ENCODE measurements at places on chromosomes 16 and 17. TPM values are rescaled to one million over a fixed set of nuclear protein-coding genes. Genes with fewer than 3 reads are reported as not detected.

The ZNF830 gene
- total RNA-seq, result 9.2 TPM

- no peak for DNase-seq
Measured at GRCh38 chr17:44159519-44160210, 10.8 kb upstream of the ASB16 start.

DNA sequence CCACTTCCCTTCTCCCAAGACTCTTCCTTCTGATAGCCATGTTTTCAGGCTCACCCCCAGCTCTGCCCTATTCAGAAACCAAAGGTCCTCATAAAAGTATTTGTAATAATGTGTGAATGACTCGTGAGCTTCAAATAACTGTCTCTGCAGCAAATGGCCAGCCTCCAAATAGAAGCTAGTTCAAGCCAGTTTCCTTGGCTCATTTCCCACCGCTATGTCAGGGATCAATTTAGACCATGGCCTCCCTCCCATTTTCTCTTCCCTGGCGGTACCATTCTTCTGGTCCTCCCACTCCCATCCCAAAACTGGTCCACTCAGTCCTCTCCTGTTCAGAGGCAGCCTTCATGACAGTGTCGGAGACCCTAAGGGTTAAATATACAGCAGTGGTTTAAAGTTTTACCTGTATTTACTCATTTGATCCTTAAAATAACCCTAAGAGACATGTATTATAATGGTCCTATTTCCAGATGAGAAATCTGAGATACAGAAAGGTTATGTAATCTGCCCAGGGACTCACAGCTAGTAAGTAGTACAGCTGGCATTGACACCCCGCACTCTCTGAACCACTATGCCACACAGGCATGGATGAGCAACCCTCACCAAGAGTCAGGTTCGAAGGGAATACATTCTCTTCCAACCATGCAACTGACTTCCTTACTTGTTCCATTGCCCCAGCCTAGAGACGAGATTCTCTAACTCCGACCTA lies 42.9 kb downstream of the GAS7 start:
- no peak for DNase-seq

- DNase-seq, result no peak
Measured at GRCh38 chr16:14609716-14610115, 20.3 kb downstream of the PARN start.

- no peak for DNase-seq
Measured at GRCh38 chr17:15952048-15952532, 7.2 kb downstream of the ADORA2B start.

The NEUROD2 gene
- not detected for total RNA-seq

DNA sequence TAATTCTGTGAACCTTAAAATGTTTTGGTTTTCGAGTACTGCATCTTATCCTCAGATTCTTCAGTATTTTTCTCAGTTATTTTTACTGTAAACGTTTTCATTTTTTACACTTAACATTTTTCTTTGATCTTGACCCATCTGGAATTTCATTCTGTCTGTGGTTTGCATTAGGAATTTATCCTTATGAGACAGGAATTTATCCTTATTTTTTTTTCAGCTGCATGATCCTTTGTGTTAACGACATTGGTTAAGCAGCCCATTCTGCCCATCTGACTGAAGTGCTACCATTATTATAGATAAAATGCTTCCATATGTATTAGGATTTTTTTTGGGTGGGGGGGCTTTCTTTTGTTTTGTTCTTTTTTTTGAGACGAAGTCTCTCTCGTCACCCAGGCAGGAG lies 41.0 kb downstream of the SNX29 start:
- no peak for DNase-seq

The ANKRD13B gene
- 8.1 TPM for total RNA-seq

- DNase-seq, result peak; percentile 8
Measured at GRCh38 chr17:79623786-79624717, 13.2 kb upstream of the RBFOX3 start.

DNA sequence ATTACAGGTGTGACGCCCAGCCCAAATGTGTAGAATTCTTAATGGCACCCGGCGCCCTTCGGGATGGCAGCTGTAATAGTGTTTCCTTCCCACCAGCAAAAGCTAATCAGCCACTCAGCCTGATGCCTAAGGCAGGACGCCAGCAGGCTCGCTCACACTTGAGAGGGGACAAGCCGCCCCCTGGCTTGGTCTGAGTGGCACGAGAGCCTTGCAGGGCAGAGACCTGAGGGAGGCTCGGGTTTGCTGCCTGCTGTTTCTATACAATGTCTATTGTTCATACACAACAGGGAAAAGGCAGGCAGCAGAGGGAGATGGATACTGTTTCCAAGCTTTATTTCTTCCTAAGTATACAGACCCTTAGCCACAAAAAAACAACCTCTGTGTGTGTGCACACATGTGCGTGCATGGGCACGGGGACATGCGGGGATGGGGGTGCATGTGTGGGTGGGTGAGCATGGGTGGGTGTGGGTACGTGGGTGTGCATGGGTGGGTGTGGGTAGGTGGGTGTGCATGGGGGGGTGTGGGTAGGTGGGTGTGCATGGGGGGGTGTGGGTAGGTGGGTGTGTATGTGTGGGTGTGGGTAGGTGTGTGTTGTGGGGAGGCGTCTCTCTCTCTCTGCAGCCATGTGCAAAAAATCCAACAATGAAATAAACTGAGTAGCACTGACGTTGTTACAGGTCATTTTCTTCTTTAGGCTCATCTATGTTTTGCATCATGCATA lies 10.0 kb downstream of the SLC38A8 start:
- no peak for DNase-seq

The PITPNM3 gene
- total RNA-seq, result 3.1 TPM

GRCh38 chr17:44307387-44308186 lies 814 bp upstream of the RUNDC3A start:
- DNase-seq, result no peak

DNA sequence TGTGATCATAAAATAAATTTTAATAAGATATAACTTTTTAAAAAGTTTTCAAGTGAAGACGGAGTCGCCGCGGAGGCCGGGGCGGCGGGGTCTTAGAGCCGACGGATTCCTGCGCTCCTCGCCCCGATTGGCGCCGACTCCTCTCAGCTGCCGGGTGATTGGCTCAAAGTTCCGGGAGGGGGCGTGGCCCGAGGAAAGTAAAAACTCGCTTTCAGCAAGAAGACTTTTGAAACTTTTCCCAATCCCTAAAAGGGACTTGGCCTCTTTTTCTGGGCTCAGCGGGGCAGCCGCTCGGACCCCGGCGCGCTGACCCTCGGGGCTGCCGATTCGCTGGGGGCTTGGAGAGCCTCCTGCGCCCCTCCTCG lies at the start of gene FOXC2:
TSS of gene FOXC2 (plus strand) at position 229 of the 365 bp plus-strand sequence. CDS start 507 bp downstream, outside the sequence.
- peak; percentile 92 for DNase-seq

- DNase-seq, result no peak
Measured at GRCh38 chr17:57666201-57666870, 78.8 kb downstream of the CCDC182 start.

- peak; percentile 32 for DNase-seq
Measured at GRCh38 chr17:63698381-63698885, 1.5 kb downstream of the LIMD2 start.

The PEX12 gene
- 6.3 TPM for total RNA-seq

The NKD1 gene
- total RNA-seq, result 1.9 TPM

GRCh38 chr16:64910356-64910755 lies 211.5 kb downstream of the CDH11 start:
- DNase-seq, result peak; percentile 69

DNA sequence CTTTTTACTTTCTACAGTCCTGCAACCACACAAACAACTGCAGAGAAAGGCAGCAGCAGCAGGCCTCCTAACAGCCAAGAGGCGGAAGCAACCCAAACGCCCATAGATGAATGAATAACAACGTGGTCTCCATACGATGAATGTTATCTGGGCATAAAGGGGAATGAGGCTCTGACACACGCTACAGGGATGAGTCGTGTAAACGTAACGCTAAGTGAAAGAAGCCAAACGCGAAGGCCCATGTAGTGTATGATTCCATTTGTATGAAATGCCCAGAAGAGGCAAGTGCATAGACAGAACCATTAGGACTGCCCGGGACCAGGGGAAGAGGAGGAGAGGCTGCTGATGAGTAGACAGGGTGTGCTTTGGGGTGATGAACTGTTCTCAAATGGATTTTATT lies 94.8 kb upstream of the DNAH17 start:
- DNase-seq, result no peak

The MARF1 gene
- total RNA-seq, result 39.5 TPM

DNA sequence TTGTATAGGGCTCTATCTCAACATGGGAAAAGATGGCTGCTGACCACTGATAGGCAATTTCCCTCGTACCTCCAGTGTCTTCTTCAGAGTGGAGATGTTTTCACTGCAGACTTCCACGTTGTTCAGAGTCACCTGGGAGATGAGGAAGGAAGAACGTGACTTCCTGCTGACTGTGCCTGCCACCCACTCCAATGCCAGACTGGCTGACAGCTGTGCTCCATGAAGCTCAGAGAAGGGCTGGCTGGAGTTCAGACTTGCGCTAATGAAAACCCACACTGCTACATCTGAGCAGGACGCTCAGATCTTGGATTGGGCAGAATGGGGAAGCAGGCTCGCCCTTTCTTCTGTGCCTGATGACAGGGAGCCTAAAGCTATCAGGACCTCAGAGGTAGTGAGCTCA lies 33.1 kb downstream of the COG4 start:
- no peak for DNase-seq

- DNase-seq, result no peak
Measured at GRCh38 chr16:6726621-6727020, 606.0 kb upstream of the RBFOX1 start.

DNA sequence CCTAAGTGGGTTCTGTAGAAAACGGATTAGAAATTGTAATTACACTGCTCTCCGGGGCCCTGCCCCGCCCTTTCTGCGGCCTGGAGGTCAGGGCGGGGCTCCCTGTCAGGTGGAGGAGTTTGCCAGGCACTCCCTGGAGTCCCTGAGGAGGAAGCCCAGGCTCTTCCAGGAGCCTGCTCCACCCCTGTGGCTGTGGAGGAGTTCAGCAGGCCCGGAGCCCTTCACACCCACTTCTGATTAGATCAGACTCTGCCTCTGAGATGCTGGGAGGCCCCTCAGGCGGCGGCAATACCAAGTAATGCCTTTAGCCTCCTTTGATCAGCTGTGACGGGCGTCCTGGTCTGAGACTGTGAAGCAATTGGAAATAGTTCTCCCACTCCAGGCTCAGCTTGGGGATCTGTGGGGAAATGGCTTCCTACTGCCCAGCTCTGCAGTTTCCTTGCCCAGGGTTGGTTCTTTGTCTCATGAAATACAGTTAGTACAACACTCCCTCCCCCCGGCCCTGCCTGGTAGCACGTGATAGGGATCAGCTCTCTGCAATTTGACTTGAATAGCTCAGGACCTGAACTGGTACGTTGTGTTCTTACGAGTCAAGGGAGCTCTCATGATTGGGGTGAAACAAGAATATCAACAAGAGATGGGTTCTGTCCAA lies 22.3 kb downstream of the BAIAP2 start:
- DNase-seq, result peak; percentile 62

DNA sequence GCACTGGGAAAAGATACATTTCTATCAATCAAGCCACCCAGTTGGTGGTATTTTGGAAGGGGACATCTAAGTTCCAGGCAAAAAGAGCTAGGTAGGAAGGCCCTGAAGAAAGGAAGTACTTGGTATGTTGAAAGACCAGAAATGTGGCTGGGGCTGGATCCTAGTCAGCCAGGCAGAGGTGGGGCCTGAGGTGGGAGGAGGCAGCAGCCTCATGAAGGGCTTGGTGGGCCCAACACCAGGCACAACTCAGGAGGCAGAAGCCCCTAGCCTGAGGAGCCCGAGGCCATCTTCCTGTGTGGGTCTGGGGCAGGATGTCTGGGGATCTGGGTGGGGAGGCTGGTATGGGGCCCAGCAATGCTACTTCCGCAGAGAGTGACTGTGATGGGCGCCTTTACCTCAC lies 105.9 kb downstream of the SALL1 start:
- DNase-seq, result no peak

DNA sequence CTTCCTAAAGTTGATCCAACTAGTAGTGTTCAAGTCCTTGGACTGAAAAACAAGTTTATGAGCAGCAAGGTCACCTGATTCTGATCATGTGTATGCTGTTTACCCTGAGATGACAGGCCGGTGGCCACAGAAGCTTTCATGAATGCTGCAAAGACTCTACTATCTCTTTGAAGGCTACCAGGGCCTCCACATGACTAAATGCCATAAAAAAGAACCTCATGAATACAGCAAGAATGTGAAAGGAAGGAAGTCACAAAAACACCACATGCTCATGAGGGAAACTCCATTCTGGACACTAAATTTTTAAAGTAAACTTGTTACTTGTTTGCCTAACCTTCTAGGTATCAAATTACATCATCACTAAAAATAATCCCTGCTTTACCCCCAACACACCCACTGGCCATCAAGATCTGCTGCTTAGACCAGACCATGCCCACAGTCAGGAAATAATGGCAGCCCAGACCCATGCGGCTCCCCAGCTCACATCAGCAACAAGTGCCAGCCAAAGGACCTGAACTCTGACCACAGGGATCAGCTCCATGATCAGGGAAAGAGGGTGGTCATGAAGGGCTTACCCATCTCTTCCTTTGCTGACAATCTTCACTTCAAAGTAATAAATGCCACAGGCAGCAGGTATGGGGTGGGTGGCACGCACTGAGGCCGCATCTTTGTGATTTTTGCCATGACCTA lies 1.4 kb downstream of the RANBP10 start:
- no peak for DNase-seq

DNA sequence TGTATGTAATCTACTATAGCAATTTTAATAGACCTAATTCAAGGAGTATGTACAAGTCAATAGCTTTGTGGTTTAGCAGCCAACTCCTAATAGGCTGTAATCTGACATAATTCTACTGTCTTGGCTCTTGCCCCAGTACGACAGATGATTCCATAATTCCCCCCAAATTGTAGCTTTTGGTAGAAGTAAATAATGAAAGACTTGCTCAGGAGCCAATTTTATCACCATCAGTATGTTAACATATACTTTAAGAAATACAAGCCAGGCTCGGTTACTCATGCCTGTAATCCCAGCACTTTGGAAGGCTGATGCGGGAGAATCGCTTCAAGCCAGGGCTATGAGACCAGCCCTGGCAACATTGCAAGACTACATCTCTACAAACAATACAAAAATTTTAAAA lies 53.9 kb downstream of the AP2B1 start:
- DNase-seq, result no peak

- DNase-seq, result peak; percentile 92
Measured at GRCh38 chr17:39687546-39688474, at the start of gene PGAP3. TSS of gene PGAP3 (minus strand) at chr17:39688057. CDS start at chr17:39688014, 43 bp downstream.

GRCh38 chr17:14448818-14449217 lies 147.9 kb downstream of the HS3ST3B1 start:
- DNase-seq, result no peak

DNA sequence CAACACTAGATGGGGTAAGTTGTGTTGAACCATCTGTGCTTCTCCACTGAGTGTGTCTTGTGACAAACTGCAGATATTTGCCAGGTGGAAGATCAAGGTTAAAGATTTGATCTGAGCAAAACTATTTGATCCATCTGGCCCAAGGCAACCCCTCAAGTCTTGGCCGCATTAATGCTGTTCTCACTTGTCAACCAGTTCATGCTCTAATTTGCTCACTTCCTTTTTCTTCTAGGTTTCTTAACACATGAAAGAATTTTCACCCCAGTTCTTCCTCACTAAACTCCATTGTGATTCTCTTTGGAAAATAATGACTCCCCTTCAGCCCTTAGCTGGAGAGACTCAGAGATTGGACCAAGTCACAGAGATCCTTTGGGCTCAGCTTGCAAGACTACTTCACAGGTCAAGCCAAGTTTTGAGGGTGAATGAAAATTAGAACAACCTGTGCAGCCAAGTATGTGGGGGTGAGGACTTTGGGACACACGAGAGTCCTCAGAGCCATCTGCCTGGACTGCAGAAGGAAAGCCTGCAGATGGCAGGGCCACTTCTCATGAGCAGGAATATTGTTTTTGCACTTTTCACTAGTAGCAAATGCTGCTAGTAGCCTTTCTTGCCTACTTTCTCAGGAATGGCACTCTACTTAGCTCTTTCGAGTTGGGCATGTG lies 166.5 kb downstream of the AXIN2 start:
- DNase-seq, result no peak
